ENCODE measurements at places on chromosomes 11 and 22.

DNA sequence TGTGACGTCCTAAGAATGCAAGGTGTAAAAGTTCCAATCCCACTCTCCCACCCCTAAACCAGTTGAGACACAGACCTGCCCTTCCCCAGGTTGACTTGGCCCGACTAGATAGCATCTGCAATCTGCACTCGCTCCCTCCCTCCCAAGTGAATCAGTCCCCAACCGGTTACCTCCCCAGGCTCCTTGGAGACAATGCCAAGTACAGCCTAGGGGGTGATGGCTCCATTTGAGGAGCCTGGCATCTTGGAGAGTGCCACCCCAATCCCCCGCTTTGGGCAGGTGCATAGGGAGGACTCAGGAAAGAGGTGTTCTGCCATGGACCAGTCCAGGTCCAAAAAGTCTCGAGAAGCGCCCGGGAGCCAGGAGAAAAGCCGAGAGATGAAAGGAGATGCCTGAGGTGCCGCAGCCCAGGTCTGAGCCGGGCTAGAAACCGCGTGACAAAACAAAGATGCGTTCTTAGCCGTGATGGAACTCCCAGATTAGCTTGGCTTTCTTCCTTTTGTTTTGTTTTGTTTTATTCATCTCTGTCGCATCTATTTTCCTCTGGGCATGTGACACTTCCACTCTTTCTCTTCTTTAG is 18.7 kb upstream of the SNX32 start:
- DNase-seq, result no peak

- DNase-seq, result peak; percentile 59
Observed at GRCh38 chr11:74725701-74726100, 5.5 kb downstream of the CHRDL2 start.

DNA sequence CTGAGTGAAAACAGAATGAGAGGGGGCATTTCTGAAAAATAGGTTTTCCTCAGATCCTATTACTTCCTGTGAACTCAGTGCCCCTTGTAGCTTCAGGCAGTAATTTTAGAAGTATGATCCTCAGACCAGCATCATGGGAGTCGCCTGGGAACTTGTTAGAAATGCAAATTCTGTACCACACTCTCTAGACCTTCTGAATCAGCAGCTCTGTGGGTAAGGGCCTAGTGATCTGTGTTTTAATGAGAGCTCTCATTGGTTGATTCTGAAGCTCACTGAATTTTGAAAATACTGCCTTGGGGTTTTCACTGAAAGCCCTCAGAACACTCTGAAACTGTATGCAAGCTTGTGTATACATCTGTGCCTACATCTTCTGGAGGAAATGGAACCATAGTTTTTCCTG is 647.2 kb upstream of the ANO5 start:
- DNase-seq, result no peak

GRCh38 chr11:13105237-13105844 is 96.2 kb downstream of the RASSF10 start:
- DNase-seq, result no peak

DNA sequence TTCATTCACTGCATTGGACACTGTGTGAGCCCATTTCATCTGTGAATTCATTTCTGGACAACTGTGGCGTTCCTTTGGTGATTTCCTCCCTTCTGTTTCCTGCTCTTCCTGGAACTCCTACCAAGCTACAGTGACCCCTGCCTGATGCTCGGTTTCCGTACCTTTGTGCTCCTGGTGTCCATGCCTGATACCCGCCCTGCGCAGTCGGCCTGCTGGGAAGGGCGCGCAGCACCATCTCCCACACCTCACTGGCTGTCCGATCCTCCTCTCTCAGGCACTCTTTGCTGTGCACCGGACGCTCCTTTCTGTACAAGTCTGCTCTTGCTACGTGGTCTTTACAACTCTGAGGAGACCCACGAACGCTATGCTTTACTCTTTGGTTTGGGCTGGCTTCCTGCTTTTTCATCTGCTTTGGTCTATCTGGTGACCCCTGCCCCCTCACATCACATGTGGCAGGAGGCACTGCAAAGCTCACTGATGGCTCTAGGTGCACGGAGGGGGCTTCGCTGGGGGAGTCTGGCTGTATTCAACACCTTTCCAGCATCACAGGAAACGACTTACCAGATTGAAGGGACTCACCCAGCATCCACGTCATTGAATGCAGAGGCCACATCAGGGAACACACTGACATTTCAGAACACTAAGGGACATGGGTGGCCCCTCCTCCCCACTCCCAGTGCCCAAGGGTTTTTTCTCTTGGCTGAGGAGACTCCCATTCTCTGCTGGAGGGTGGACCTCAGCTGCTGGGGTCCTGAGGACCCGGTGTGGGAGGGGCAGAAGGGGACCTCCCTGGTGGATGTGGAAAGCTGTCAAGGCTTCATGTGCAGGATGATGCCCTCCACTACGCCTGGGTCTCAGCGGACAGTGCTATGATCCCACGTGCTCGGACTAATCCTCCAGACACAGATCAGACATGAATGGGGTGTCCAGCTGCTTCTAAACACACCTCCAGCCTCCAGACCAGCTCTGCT is 27.0 kb upstream of the MOB2 start:
- no peak for DNase-seq

GRCh38 chr11:27427183-27427980 is 45.2 kb downstream of the LGR4 start:
- no peak for DNase-seq

GRCh38 chr11:129960216-129961214 is 42.1 kb downstream of the PRDM10 start:
- peak; percentile 82 for DNase-seq

All from AG08396 (cell line).